HepG2 (cell line): ENCODE measurements at places on chromosomes 16 and 17.

DNA sequence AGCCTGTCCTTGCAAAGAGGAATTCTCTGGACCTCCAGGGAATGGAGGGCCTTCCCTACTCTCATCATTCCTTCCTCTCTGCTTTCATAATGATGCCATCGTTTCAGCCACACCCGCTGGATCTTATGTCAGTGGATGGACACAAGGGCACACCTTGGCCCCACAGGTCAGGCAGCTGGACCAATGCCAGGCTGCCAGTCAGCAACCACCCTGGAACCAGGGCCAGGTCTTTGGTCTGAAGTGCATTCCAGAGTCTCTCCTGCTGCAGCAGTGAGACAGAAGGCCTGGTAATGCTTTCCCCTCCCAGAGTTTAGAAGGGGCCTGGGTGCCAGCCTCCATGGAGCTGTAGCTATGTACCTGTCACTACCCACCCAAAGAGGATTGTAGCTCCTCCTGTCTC, 7.4 kb downstream of the C1QL1 start:
- DNase-seq = no peak

DNA sequence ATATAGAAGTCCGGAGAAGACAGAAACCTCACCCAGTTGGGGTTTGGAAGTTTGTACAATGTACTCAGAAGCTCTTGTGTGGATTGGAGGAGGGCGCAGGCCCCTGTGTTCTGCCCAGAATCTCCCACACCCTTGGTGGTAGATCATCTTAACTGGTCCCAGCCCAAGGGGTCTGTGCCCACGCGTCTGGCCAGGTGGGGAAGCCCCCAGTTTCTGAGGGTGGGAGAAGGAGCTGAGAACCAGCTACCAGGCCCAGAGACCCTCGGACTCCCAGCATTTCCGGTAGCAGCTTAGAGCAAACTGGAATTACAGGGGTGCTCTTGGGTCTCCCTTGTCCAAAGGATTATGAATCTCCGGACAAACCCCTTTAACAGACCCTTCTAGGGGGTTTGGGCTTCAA, 2.3 kb upstream of the PPP1R9B start:
- no peak for DNase-seq

DNA sequence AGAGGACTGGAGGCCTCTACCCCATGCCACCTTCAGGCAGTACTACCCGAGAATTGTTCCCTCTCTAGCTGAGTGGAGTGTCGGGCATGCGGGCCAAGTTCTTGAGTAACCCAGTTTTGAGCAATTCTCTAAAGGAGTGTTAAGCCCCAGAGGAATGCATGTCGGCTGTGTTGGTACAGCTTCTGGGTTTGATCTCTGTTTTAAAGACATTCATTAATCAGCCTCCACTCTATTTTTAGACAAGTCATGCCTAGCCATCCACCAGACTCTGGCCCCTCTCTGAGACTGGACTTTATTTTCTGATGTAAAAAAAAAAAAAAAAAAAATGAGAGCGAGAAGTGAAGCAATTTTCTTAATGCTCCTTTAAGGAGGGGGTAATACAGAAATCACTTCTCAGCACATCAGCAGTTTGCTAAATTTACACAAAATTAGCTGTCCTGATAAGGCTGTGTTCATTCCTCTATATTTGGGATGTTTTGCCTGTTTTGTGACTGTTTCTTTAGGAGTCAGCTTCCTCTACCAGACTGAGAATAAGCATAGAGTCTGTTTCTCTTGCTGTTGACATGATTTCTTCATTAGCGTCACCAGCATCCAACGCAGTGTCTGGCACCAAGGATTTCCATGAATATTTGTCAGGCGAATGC, 88.7 kb downstream of the AXIN2 start:
- DNase-seq = no peak

DNA sequence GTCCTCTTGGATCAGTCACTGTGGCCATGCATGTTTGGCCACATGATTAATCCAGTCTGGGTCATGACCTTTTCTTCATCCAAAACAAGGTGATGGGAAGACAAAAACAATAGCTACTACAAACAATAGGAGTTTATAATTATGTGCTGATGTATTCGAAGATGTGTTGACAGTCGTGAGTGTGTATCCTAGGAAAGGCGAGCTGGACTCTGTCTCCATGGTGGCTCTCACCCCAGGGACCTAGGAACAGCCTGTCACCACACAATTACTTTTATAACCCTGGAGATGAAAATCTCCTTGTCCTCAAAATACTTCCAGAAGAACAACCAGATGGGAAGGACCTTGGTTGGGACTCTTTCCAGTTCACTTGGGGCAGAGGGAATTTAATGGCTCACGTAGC, 9.8 kb upstream of the PLK1 start:
- DNase-seq = no peak
